Peyer's patch (tissue), 4 donors: ENCODE measurements at places on chromosomes 7 and 10. TPM values are rescaled to one million over a fixed set of nuclear protein-coding genes. Genes with fewer than 3 reads are reported as not detected.

- H3K27me3 ChIP-seq, result no peaks in the 10 kb centered on the region
- H3K4me3 ChIP-seq, result no peak overlapping the region
- no peak overlapping the region for H3K27ac ChIP-seq
- H3K36me3 ChIP-seq, result no peaks in the 10 kb centered on the region
- DNase-seq, result no peak
- peaks cover 14% of the 10 kb centered on the region for H3K4me1 ChIP-seq
Measured at GRCh38 chr7:1500064-1500807, 4.0 kb downstream of the INTS1 start.

Gene CNNM2
- 18.1 TPM for total RNA-seq

DNA sequence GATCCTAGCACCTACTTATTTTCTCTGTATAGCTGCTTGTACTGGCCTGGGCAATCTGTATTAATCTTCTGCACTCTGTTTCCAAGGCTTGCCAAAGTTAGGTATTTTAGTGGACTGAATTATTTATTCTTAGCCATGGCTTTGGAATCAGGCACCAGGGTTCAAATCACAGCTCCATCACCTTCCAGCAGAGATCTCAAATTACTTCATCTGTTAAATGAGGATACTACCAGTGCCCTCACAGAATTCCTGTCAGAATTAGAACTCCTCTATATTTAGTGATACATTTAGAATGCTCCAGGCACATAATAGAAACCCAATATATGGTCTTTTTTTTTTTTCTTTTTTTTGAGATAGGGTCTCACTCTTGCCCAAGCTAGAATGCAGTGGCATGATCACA is 17.6 kb downstream of the ARMH3 start:
- no peaks in the 10 kb centered on the region for H3K27me3 ChIP-seq
- H3K4me1 ChIP-seq, result no peaks in the 10 kb centered on the region
- H3K4me3 ChIP-seq, result no peak overlapping the region
- no peak overlapping the region for H3K27ac ChIP-seq
- H3K36me3 ChIP-seq, result peaks cover 50% of the 10 kb centered on the region

Gene NDUFB2
- 128 TPM for total RNA-seq

GRCh38 chr10:35017608-35018007 is 72.5 kb downstream of the CUL2 start:
- H3K36me3 ChIP-seq, result no peaks in the 10 kb centered on the region
- no peak overlapping the region for H3K4me3 ChIP-seq
- no peaks in the 10 kb centered on the region for H3K4me1 ChIP-seq
- no peak overlapping the region for H3K27ac ChIP-seq
- DNase-seq, result no peak
- H3K27me3 ChIP-seq, result no peaks in the 10 kb centered on the region

GRCh38 chr7:122528879-122529481 is 169.9 kb downstream of the RNF133 start:
- DNase-seq, result no peak
- no peaks in the 10 kb centered on the region for H3K36me3 ChIP-seq
- H3K27ac ChIP-seq, result no peak overlapping the region
- H3K4me1 ChIP-seq, result no peaks in the 10 kb centered on the region

Gene FKBP6
- not detected for total RNA-seq

DNA sequence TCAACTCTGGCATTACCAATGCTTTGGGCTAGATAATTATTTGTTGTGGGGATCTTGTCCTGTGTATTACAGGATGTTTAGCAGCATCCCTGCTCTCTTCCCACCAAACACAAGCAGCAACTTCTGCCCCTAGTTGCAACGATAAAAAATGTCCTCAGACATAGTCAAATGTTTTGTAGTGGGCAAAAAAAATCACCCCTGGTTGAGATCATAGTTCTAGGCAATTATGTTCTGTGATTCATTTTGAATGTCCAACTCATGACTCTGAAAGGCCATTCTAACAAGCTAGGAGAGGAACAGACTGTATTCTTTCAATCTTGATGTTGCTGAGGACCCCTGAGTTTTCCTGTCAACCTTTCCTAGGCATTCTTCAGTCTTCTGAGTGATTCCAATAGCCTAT is 79.5 kb downstream of the RTKN2 start:
- H3K4me1 ChIP-seq, result no peaks in the 10 kb centered on the region
- no peaks in the 10 kb centered on the region for H3K36me3 ChIP-seq
- no peak overlapping the region for H3K27ac ChIP-seq
- no peak overlapping the region for H3K4me3 ChIP-seq
- H3K27me3 ChIP-seq, result no peaks in the 10 kb centered on the region

Gene PIK3AP1
- total RNA-seq, result 5.8 TPM

GRCh38 chr7:134842886-134843430 is 63.5 kb downstream of the CALD1 start:
- no peaks in the 10 kb centered on the region for H3K36me3 ChIP-seq
- H3K27ac ChIP-seq, result no peak overlapping the region
- H3K4me3 ChIP-seq, result no peak overlapping the region
- DNase-seq, result no peak

Gene HOXA9
- total RNA-seq, result 25.7 TPM

- no peaks in the 10 kb centered on the region for H3K4me1 ChIP-seq
- DNase-seq, result no peak
- H3K36me3 ChIP-seq, result no peaks in the 10 kb centered on the region
Measured at GRCh38 chr7:122643250-122643649, 55.7 kb downstream of the RNF133 start.

DNA sequence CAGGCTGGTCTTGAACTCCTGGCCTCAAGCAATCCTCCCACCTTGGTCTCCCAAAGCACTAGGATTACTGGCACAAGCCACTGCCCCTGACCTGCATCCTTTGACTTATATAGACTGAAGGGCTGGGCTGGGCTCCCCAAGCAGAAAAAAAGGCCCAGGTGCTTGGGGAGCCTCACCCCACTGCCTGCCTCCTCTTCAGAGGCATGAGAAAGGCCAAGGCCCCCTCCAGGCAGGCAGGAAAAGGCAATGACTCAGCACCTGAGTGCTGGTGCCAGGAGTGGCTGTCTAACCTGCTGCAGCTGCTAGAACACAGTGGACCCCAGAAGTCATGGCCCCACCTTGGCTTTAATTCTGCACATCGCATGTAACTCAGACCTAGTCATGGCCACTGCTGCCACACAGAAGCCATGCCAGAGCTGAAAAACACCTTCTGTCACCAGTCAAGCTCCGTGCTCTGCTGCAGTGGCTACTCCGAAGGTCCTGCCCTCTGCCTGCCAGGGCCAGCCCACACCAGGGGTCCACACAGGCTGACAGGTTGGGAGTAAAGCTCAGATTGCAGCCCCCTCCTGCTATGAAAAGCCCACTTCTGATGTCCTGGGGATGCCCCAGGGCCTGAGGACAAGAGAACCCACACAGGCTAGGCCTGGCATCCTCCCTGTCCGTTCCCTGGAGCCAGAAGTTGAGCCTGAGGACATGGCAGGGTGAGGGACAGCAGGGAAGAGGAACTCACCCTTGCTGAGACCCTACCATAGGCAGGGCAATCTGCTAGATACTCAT is 48.5 kb downstream of the GRID1 start:
- H3K27ac ChIP-seq, result no peak overlapping the region
- no peak overlapping the region for H3K4me3 ChIP-seq
- H3K27me3 ChIP-seq, result no peaks in the 10 kb centered on the region

DNA sequence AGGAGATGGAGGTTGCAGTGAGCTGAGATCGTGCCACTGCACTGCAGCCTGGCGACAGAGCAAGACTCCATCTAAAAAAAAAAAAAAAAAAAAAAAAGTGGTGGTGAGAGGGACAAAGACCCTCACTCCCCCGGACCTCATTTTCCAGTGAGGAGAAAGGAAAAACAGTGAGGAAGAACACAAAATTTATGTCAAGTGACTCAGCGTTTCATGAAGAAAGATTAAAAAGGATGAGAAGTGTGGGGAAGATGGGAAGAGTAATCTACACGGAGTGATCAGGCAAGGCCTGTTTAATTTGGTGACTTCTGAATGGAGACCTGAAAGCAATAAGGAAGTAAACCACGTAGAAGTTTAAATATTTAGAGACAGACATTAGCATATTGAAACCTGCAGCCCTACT is 7.0 kb downstream of the NUDT5 start:
- no peaks in the 10 kb centered on the region for H3K4me1 ChIP-seq
- H3K27ac ChIP-seq, result no peak overlapping the region
- no peak overlapping the region for H3K4me3 ChIP-seq
- H3K36me3 ChIP-seq, result peaks cover 24% of the 10 kb centered on the region
- no peaks in the 10 kb centered on the region for H3K27me3 ChIP-seq
- no peak for DNase-seq

Gene CCDC3
- total RNA-seq, result 3.9 TPM

Gene SUGCT
- 6.4 TPM for total RNA-seq

Gene ITIH2
- not detected for total RNA-seq

- H3K27ac ChIP-seq, result no peak overlapping the region
- no peaks in the 10 kb centered on the region for H3K27me3 ChIP-seq
- H3K4me1 ChIP-seq, result no peaks in the 10 kb centered on the region
- DNase-seq, result no peak
- H3K36me3 ChIP-seq, result no peaks in the 10 kb centered on the region
- H3K4me3 ChIP-seq, result no peak overlapping the region
Measured at GRCh38 chr10:75033399-75034130, 77.9 kb upstream of the SAMD8 start.

Gene GIMAP2
- 9.9 TPM for total RNA-seq

Gene LIPJ
- total RNA-seq, result not detected

DNA sequence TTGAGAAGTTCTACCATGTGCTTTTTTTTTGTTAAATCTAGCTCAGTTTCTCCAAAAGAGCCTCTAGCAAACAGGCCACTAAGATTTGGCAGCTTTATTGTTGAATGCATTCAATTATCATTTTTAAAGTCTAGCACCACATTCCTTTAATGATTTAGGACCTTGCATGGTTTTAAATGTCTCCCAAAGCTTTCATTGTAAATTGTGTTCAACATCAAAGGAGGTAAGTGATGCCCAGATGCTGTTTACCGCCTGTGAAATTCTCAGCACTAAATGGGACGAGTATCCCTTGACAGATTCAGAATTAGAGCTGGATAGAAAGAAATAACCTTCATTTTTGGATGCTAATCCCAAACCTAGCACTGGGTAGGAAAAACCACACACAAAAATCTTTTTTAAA is 112.1 kb upstream of the FAM204A start:
- no peaks in the 10 kb centered on the region for H3K4me1 ChIP-seq
- no peak overlapping the region for H3K27ac ChIP-seq
- DNase-seq, result no peak

- H3K27ac ChIP-seq, result no peak overlapping the region
- H3K27me3 ChIP-seq, result no peaks in the 10 kb centered on the region
- DNase-seq, result no peak
- no peaks in the 10 kb centered on the region for H3K4me1 ChIP-seq
- no peaks in the 10 kb centered on the region for H3K36me3 ChIP-seq
Measured at GRCh38 chr10:128220021-128220420, 93.8 kb upstream of the MKI67 start.

Gene GNG11
- 32.2 TPM for total RNA-seq

Gene INSYN2A
- total RNA-seq, result 6.6 TPM

Gene JCAD
- total RNA-seq, result 3.6 TPM

- peak overlapping the region; percentile 85 for H3K27ac ChIP-seq
- DNase-seq, result peak; percentile 91
- H3K36me3 ChIP-seq, result no peaks in the 10 kb centered on the region
- H3K4me1 ChIP-seq, result no peaks in the 10 kb centered on the region
- H3K4me3 ChIP-seq, result peak overlapping the region; percentile 74
- H3K27me3 ChIP-seq, result no peaks in the 10 kb centered on the region
Measured at GRCh38 chr10:102450374-102451104, 804 bp downstream of the C10orf95 start.

Gene NPFFR1
- total RNA-seq, result not detected

Gene CADPS2
- total RNA-seq, result 13.7 TPM

DNA sequence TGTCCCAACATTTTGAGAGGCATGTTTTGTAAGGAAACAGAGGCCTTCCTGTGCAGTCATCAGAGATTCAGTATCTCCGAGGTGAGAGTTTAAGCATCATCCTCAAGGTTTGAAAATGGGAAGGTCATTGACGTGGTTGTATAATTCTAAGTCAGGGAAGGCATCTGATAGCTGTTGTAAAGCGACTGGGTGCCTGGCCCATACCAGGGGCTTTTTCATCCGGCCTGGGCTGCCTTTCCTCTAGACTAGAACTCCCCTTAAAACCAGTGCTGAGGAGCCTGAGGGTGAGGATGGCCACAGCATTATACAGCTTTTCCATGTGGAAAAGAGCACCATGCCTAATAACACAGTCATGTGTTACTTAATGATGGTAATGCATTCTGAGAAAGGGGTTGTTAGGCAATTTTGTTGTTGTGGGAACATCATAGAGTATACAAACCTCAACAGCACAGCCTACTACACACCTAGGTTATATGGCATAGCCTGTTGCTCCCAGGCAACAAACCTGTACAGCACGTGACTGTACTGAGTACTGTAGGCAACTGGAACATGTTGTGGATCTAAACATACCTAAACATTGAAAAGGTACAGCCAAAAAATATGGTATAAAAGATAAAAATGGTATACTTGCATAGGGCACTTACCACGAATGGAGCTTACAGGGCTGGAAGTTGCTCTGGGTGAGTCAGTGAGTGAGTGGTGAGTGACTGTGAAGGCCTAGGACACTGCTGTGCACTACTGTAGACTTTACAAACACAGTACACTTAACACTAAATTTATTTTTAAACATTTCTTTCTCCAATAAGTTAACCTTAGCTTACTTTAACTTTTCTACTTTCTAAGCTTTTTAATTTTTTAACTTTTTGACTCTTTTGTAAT is 13.5 kb upstream of the CACUL1 start:
- H3K4me3 ChIP-seq, result no peak overlapping the region
- DNase-seq, result no peak
- no peaks in the 10 kb centered on the region for H3K27me3 ChIP-seq
- H3K27ac ChIP-seq, result no peak overlapping the region
- no peaks in the 10 kb centered on the region for H3K4me1 ChIP-seq

GRCh38 chr7:150357771-150358427 is 10.7 kb upstream of the REPIN1 start:
- H3K4me3 ChIP-seq, result no peak overlapping the region
- no peak overlapping the region for H3K27ac ChIP-seq
- H3K27me3 ChIP-seq, result no peaks in the 10 kb centered on the region
- H3K36me3 ChIP-seq, result no peaks in the 10 kb centered on the region
- no peaks in the 10 kb centered on the region for H3K4me1 ChIP-seq

- no peaks in the 10 kb centered on the region for H3K4me1 ChIP-seq
- no peak overlapping the region for H3K4me3 ChIP-seq
- no peaks in the 10 kb centered on the region for H3K36me3 ChIP-seq
- no peaks in the 10 kb centered on the region for H3K27me3 ChIP-seq
Measured at GRCh38 chr7:97430006-97430405, 301.9 kb upstream of the TAC1 start.

GRCh38 chr10:62512732-62513475 is 138.7 kb downstream of the ZNF365 start:
- H3K4me3 ChIP-seq, result no peak overlapping the region
- no peak for DNase-seq
- H3K36me3 ChIP-seq, result no peaks in the 10 kb centered on the region
- H3K27ac ChIP-seq, result no peak overlapping the region
